H7 (cell line): ENCODE measurements at places on chromosomes 3 and 15. TPM values are rescaled to one million over a fixed set of nuclear protein-coding genes. Genes with fewer than 3 reads are reported as not detected.

The SNRK gene
- total RNA-seq = 9.7 and 15.9 TPM in 2 replicates

The CHL1 gene
- 0.28 TPM in 1 of 2 replicates, not detected in the other for total RNA-seq

- no peak for DNase-seq
These were observed 8.5 kb upstream of the ILDR1 start for GRCh38 chr3:122030381-122031122.

GRCh38 chr15:30859091-30859874 is 44.4 kb upstream of the FAN1 start:
- DNase-seq = peak; percentile 55

The SCAPER gene
- total RNA-seq = 8.0 and 8.3 TPM in 2 replicates

The ARRDC4 gene
- total RNA-seq = 1.0 and 4.1 TPM in 2 replicates

- DNase-seq = no peak
These were observed 85.6 kb downstream of the CPN2 start for GRCh38 chr3:194265505-194265892.

GRCh38 chr3:173066044-173067004 is 74.7 kb downstream of the SPATA16 start:
- DNase-seq = no peak

DNA sequence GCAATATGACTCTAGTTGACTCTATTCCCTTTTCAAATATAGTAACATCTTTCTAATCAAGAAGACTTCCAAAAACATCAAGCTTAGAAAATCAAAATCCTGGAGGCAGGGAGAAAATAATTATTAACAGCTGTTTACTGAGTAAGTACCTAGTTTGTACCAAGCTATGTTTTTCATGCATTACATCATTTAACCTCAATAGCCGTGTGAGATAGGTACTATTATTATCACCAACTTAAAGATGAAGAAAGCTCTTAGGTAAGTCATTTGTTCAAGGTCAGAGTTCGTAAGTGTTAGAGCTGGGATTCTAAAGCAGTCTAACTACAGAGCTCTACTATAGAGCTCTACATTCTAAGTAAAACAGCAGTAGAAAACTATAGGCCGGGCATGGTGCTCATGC is 41.6 kb downstream of the GSK3B start:
- DNase-seq = no peak

- no peak for DNase-seq
These were observed 272.0 kb downstream of the OCA2 start for GRCh38 chr15:27826902-27827714.

The GCSAM gene
- not detected in 2 replicates for total RNA-seq

DNA sequence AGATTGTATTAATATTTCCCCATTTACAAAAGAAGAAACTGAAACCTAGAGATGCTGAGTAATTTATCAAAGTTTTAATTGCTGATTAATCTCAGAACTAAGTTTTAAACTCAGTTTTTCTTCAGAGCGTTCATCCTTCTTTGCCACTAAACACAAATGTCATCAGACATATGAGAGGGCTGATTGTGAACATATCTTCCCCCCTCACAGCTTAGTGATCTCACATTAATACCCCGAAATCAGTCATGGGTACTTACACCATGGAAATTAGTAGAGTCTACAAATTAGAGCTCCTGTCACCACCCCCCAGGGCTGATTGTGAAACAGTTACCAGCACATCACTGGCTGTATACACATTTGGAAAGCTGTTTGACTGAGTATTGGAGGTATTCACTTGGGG is 189.3 kb upstream of the SGO1 start:
- DNase-seq = no peak

The FHIT gene
- 2.1 and 2.7 TPM in 2 replicates for total RNA-seq

DNA sequence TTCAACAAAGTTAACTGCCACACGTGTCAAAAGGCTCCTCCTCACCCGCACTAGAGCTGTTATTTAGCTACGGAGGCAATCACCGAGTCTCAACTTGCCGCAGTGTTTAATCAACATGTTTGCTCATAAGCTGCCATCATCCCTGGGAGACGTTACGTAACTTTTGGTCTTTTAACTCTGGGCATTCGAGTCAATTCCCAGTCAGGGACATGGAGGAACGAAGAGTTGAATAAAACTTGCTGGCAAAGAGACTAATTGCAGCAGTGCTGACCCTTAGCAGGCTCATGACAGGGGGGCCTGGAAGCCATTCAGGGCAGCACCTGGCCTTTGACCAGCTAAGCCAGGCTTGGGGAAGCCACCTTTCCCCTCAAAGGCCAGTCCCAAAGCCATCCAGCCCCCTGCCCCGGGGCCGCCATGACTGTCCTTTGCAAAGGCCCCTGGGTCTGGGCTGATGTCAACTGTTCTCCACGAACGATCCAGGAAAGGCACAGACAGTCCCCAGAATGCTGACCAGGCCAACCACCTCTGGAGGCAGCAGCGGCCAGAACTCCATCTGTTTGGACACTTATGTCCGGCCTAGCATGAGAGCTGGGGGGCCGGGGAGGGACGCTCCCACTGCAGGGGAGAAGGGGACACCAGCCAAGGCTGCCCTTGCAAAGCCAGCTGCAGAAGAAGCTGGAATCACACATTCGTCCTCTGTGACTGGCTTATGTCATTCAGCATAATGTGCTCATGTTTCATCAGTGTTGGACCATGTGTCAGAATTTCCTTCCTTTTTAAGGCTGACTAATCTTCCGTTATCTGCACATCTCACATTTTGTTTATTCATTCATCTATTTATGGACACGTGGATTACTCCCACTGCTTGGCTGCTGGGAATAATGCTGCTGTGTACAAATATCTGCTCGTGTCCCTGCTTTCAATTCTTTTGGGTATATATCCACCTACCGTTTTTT is 43.7 kb downstream of the PCSK6 start:
- no peak for DNase-seq

DNA sequence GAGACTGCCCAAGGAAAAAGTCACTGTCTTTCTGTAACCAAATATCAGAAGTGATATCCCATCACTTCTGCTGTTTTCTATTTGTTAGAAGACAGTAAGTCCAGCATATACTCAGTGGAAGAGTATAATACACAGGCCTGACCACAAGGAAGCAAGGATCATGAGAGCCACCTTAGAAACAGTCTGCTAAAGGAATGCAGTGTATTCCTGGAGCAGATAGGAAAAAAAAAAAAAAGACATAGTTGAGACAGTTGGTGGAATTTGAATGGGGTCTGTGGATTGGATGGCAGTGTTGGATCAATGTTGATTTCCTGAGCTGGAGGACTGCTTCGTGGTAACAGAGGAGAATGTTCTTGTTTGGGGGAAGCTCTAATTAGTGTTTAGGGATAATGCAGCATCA is 26.5 kb upstream of the FBXL2 start:
- DNase-seq = no peak

The CPNE9 gene
- total RNA-seq = 0.18 and 0.38 TPM in 2 replicates

DNA sequence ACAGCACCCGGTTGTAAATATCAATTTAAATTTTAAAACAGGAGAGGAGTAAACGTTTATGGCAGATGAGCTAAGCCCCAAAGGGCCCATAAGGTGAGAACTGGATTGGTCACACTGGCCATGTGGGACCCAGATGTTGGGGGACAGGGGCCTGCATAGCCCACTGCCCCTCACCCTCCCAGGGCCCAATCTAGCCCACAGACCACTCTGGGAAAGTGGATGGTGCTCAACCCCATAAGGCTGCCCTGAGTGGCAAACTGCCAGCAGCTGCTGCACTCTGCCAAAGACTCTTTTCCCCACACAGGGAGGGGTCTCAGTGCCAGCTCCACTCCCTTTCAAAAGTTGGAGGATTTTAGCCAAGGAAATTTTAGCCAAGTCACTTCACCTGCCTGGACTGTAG is 42.5 kb downstream of the CCDC12 start:
- no peak for DNase-seq

DNA sequence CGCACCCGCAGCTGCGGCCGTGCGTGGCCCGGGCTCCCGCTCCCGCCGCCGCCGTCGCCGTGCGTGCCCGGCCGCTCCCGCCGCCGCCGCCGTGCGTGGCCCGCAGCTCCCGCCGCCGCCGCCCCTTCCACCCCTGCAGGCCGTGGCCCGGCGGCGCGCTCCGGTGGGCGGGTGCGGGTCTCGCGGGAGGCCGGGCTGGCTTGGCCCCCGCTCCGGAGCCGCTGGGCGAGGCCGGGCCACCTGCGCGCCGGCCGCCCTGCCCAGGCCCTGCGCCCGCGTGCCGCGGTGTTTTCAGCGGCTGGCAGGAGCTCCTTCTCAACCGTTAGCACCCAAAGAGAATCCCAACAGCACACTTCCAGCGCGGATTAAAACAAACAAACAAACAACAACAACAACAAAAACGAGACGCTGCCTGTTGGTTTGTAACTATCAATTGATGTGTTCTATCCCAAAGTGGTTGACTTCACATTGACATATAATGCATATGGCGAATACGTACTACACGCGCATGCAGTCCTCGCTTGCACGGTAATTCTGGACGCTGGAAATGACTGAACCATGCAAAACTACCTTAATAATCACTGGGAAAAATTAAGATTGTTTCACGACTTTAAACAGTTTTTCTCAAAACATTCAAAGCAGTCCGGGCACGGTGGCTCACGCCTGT is 113.7 kb upstream of the GOLGA8J start:
- DNase-seq = peak; percentile 85

The SKOR1 gene
- total RNA-seq = 0.11 TPM in 1 of 2 replicates, not detected in the other

The ZNF501 gene
- total RNA-seq = 0.04 and 0.17 TPM in 2 replicates

DNA sequence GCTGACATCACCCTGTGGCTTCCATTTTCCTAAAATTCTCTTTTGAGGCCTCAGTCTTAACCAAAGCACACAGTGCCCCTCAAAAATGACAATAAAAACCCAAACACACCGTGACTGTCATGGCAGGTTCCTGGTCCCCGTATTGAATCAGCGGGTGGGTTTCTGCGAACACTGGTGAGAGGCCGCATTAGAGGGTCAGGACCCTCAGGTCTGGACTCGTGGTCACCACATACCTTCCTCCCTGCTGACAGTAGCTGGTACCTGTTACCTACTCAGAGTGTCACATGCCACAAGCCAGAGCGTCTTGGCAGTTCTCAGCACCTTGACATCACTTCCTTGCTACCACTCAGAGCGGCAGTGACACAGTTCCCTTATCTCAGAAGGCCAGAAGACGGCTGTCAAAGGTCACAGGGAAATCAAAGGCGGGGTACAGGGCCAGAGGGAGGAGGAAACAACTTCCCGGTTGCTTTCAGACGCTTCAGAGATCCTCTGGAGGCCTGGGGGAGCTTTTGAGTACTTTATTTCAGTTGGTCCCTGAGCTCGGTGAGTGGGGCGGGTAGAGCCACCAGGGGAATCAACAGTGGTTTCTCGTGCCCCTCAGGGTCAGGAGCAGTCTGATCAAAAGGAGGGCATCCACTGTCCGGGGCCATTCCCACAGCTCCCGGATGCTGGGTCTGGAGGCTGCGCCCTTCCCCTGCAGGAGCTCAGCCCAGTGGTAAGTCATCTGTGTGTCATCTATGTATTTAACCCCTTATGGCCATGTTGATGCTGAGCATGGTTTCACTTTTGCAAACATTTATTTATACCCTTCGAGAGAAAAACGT is at the start of the genes CCR5AS and CCRL2:
Gene CCR5AS (minus strand): TSS at position 279 of the 824 bp plus-strand sequence.
Gene CCRL2 (plus strand): TSS at position 472 of the 824 bp plus-strand sequence. CDS start 821 bp downstream, outside the sequence.
- no peak for DNase-seq

DNA sequence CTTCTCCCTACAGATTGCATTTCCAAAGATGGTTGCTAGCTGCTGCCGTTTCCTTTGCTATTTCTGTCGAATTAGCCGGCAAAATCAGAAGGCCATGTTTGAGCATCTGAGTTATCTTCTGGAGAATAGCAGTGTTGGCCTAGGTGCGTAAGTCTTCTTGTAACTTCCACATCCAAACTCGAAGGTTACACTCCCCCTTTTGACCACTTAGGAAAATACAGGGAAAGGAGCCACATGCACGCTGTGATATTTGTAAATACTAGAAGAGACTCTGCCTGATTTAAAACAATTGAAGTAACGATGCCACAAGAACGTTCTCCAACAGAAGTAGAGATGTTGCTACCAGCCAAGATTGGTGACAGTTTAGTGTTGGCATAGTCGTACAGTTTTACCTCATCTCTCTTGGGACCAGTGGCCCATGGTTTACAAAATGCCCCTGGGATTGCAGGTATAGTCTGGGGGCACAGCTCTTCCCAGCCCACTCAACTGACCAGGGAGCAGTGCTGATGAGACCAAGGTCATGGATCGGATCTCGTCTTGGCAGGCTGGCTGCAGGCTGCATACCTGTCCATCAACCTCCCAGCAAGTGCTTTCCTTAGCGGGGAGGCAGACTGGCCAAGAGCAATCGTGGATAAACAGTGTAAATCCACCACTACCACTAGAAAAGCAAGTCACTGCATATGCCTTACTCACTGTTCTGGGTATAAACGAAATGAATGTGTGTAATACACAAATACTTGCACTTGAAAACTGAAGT is 268.4 kb upstream of the CHRM5 start:
- peak; percentile 33 for DNase-seq

DNA sequence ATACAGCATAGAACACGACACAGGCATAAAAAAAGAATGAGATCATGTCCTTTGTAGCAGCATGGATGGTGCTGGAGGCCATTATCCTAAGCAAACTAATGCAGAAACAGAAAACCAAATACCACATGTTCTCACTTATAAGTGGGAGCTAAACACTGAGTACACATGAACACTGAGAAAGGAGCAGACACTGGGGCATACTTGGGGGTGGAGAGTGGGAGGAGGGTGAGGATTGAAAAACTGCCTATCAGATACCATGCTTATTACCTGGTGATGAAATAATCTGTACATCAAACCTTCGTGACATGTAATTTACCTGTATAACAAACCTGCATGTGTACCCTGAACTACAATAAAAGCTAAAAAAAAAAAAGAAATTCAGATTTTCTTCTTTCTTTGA is 100.4 kb downstream of the PPM1L start:
- DNase-seq = no peak

DNA sequence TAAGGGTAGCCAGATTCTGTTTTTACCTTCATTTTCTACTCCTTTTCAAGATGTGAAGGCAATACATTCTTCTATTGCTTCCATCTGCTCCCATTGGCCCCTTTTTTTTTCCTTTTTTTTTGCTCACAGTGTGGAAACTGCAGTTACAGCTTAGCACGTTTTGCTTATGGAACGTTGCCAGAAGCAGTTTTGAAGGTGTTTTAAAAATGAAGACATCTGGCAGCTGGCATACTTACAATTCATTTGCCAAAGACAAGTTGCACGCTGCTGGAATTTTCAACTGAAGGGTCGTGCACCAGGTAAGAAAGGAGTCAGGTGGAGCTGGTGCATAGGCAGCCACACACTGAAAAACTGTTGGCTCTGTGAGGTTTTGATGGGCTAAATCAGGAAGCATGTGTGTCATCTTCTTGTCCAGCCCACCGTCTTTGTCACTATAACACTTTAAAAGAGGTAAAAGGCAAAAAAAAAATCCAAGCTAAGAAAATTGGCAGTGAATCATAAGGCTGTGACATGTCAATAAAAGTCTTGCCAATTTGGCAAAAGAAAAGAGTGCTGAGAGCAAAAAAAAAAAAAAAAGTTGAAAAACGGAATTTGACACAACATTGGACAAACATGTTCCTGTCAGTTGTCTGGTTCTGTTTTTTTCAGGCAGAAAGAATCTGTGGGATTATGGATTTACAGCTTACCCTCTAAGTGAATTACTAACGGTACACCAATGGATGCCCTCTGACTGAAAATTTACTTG is 225.4 kb upstream of the SOX2 start:
- DNase-seq = no peak

The IL5RA gene
- total RNA-seq = not detected in 2 replicates
